Activated effector memory CD4-positive, alpha-beta T cell treated with anti-CD3 and anti-CD28 coated beads, Interleukin-2, amount 50 U/mL, for 16 hours (primary cell): ENCODE measurements at places on chromosomes 7 and 10.

GRCh38 chr7:46230990-46231305, 309.9 kb upstream of the IGFBP3 start:
- no peak for DNase-seq

DNA sequence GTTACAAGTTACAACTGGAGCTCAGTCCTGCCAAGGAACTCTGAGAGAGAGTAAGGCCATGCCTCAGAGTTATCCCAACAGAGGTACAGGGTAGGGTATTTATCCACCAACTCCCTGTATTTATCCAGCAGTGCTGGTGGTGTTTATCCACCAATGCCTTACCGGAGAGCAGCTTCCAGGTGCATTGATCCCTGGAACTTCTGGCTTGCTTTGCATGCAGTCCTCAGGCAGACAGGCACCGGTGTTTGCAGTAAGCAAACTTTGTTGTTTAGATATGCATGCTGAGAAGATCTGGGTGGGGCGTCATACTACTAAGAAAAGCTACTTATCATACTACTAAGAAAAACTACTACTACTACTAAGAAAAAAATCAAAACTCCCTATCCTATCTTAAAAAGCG, 92.4 kb downstream of the CYP26A1 start:
- no peak for DNase-seq

GRCh38 chr7:42080841-42081586, 156.0 kb downstream of the GLI3 start:
- no peak for DNase-seq

GRCh38 chr7:130379921-130380860, at the start of gene CPA1:
CPA1 (plus strand) TSS chr7:130380494; CDS start chr7:130380521, 27 bp downstream.
- DNase-seq = peak; percentile 57

DNA sequence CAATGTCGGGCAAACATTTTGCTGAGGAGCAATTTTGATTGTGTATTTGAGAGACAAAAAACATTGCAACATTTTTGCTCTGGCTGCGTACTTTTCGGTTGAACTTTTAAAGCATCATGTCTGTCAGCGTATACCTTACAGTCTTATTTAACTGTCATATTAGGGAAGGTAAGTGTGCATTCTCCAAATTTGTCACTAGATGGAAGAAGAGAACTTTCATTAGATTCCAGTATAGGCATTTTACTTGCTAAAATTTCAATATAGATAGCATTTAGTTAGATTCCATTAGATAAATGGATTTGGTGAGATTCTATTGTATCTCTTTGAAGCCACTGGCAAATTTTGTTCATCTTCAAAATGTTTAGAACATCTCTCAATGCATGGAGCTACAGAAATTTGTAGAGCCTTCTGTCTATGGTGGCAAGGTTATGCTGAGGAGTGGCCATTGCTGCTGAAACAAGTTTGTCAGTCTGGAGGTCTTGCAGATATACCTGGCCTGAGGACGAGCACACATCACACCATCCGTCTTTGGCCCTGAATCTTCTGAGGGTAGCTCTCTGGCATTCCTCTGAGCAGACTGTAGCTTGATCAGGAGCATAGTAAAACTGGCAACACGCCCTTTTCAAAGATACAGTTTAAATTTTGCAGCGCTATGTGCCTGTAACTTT, 437.5 kb upstream of the MBL2 start:
- no peak for DNase-seq

DNA sequence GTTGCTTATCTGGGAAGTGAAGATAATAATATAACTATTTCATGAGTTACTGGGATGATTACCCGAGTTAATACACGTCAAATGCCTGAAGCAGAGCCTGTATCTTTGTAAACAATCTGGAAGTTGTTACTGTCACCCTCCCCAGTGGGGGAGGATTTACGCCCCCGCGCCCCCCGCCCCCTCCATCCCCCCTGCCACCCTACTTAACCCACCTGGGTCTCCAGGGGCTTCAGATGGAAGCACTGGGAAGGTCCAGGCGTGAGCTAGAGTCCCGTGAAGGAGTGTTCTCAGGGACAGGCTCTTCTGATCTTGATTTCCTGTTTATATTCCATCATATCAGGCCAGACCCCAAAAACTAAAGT, 691 bp upstream of the PPA1 start:
- no peak for DNase-seq

DNA sequence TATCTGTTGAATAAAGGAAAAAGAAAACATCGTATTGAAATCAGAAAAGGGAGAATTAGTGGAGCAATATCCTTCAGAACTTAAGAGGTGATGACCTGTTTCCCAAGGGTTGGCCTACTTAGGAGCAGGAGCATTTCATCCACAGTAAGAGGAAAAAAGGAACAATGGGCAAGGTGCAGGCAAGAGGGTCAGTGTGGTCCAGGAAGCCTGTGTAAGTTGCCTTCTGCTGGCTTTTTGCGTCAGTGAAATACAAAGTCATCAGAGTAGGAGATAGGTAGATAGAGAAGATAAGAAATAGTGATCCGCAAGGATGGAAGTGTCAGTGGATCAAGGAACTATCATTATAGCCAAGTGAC, 5.4 kb upstream of the ANKRD7 start:
- no peak for DNase-seq

- DNase-seq = no peak
Observed at GRCh38 chr7:79454361-79454960, 994 bp upstream of the MAGI2 start.

DNA sequence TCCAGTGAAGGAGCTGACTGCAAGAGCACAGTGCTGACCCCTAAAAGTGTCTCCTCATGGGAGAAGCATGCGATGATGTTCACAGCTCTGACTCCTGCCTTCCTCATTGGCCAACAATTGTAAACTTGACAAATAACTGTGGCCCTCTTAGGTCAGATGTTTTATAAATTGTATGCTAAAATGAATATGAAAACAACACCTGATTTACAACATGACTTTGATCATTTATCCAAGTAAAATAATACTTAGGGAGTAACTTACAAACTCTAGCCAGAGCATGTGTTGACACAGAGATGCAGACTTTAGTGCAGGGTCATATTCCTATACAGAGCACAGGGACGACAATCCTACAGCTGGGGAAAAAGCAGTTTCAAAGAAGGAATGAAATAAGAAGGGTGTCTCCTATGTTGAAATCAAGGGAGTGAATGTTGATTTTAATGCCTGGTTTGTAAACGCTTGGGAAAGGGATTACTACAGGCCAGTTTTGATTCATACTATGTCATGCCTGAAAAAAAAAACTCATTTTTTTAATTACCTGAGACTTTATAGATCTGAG, 391.4 kb upstream of the AKR1E2 start:
- DNase-seq = no peak

DNA sequence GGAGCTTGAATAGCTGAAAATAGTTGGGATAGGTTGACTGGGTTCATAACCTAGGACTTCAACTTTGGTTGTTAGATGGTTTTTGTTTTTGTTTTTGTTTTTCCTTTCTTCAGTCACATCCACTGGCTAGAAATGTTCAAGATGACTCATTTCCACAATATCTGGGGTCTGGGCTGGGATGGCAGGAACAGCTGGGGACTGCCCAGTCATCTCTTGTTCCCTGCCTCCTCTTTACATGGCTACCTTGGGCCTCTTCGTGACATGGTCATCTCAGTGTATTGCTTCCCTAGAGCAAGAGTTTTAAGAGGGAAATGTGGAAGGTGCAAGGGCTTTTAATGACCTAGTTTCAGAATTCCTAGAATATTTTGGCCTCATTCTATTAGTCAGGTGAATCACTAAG, 915.8 kb downstream of the XPNPEP1 start:
- no peak for DNase-seq

DNA sequence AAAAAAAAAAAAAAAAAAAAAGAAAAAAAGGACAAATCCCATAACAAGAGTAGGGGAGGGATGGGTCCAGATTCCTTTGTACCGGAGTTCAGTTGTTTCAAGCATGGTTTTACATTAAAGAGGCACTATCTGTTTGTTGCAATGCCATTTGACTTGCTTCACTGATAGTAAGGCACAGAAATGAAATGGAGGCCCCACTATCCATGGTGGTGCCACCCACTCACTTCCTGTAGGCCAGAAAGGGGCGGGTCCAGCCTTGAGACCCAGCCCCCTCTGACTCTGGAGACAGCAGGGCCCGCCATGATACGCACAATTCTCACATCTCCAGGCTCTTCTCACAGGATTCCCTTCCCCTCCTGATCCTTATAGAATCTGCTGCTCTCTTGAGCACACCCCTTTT, 100.0 kb downstream of the CLEC2L start:
- no peak for DNase-seq

GRCh38 chr10:58275908-58276307, 6.9 kb downstream of the CISD1 start:
- no peak for DNase-seq

- peak; percentile 3 for DNase-seq
Observed at GRCh38 chr10:131777921-131778320, 122.9 kb upstream of the PPP2R2D start.

- DNase-seq = no peak
Observed at GRCh38 chr10:83545901-83546391, 593.4 kb upstream of the GHITM start.

- DNase-seq = no peak
Observed at GRCh38 chr7:12866207-12866606, 178.8 kb downstream of the ARL4A start.

DNA sequence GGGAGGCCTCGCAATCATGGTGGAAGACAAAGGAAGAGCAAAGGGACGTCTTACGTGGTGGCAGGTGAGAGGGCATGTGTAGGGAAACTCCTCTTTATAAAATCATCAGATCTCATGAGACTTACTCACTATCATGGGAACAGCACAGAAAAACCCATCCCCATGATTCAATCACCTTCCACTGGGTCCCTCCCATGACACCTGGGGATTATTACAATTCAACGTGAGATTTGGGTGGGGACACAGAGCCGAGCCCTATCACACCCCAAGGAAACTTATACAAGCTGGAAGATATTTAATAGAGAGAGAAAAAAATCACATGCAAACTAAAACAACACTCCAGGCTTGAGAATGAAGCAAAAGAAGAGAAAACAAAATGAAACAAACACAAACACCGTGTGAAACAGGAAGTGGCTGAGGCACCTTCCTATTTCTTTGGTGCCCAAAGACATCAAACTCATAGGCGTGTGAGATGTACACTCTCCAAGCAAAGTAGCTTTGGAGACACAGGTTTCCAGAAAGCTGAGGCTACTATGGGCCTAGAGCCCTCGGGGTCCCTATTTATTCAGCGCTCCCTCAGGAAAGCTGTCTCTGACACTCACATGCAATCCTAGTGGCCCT, 97.2 kb downstream of the PRKCQ start:
- no peak for DNase-seq

DNA sequence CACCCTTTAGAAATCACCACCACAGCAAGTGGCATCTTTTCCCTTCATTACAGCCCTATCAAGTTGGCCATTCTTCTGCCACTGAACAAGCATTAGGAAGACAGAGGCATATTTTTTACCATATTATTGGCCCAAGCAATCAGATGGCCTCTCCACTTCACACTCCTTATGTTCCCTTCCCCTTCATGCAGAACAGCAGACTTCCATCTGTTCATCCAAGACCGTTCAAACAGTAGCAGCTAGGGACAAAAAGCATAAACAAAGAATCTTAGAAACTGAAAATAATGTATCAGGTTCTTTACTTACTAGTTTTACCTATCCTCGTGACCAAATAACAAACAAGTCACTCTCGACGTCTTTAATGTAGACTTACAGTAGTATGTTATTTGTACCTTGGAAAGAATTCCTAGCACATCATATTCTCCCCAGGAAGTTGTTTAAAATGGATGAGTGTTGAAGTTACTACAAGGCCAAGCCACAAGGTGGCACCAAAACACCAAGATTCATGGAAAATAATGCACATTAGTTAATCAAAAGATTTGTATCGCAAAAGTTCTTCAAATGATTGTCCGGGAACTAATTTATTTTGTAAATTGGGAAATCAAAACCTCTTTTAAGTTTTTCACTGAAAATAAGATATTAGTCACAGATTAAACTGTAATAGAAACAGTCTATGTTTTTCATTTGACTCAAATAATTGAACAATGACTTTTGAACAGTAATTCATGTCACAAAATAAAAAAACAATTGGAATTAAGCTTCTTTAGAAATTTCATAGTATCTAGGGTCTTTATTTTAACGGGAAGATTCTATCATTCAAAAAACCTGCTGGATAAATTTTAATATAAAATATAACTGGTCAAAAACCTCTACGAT, 112.1 kb downstream of the VPS41 start:
- peak; percentile 74 for DNase-seq

GRCh38 chr10:132721725-132722124, 64.2 kb downstream of the NKX6-2 start:
- DNase-seq = no peak
